CD4-positive, CD25-positive, alpha-beta regulatory T cell (primary cell): ENCODE measurements at places on chromosomes 5 and 9.

DNA sequence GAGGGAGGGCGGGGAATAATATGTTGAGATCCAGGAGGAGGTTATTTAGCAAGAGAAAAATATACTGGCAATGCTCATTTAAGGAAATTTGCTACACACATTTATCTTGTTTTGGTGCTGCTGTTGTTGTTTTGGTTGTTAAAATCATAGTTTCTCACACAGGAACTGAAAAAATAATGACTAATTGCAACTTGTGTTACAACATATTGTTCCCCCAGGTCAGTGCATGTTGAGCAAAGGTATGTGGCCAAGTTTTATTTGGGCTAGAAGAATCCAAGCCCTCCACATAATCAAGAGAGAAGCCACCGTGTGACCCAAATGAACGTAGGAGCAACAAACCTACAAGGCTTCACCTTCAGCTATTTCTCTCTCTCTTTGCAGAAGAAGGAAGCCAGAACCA lies 220.3 kb upstream of the DAPK1 start:
- DNase-seq: no peak

- no peak for DNase-seq
Observed at GRCh38 chr5:99068944-99069650, 140.3 kb upstream of the CHD1 start.

DNA sequence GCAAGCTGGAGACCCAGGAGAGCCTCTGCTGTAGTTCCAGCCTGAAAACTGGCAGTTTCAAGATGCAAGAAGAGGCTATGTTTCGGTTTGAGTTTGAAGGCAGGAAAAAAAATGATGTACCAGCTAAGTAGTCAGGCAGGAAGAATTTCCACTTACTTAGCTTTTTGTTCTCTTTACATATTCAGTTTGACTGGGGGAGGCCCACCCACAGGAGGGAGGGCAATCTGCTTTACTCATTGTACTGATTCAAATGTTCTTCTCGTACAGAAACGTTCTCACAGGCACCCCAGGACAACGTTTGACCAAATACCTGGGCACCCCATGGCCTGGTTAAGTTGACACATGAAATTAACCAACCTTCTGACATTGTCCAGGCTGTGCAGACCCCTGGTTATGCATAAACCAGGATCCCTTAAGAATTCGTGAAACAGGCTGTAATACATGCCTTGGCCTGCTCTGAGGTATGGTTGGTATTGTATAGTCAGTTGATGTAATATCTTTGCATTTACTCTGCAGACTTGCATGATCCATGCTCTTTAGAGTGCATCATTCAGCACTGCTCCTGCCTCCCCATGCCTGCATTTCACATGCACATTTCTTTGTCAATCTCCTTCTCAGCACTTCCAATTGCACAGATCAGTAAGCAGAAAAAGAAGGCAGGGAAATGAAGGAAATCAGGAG lies 687.1 kb downstream of the TAF11L14 start:
- DNase-seq: no peak

DNA sequence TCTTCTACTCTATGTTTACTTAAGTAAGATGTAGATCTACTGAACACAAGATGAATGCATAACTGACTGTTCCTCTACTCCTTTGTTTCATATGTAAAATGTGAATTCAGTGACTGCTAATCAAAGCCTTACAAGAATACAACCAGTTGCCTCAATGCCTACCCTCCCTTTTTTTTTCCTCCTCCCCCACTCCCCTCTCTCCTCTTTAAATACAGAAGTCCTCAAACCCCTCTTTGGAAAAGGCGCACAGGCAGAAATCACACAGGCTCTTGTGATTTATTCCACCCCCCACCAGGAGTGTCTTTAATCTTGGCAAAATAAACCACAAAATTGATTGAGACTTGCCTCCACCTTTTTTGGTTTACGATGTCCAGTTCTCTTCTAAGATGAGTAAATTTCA lies 398.5 kb downstream of the DMAC1 start:
- DNase-seq: no peak

DNA sequence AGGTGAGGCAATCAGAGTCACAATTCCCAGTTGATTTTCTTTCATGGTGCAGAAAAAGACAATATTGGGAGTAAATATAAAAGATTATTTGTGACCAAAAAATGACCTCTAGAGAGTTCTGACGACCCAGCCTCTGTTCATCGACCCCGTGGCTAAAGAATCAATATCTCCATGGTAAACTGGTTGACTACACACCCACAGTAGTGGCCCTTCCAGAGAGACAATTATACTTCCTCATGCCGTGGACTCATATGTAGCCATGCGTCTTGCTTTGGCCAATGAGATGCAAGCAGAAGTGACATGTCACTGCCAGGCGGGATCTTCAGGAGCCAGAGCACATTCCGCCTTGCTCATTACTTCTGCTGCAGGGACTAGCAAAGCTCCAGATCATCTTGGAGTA lies 163.3 kb upstream of the RAD23B start:
- no peak for DNase-seq

GRCh38 chr5:170132269-170132975 lies 26.7 kb downstream of the FOXI1 start:
- DNase-seq: no peak

- DNase-seq: peak; percentile 73
Observed at GRCh38 chr5:149959406-149960236, 937 bp upstream of the SLC26A2 start.

- no peak for DNase-seq
Observed at GRCh38 chr5:89028595-89029285, 145.8 kb upstream of the MEF2C start.

- peak; percentile 20 for DNase-seq
Observed at GRCh38 chr5:35938568-35939227, at the start of gene CAPSL. Gene CAPSL (minus strand): TSS chr5:35938622. CDS start chr5:35921120, 17,502 bp downstream.

DNA sequence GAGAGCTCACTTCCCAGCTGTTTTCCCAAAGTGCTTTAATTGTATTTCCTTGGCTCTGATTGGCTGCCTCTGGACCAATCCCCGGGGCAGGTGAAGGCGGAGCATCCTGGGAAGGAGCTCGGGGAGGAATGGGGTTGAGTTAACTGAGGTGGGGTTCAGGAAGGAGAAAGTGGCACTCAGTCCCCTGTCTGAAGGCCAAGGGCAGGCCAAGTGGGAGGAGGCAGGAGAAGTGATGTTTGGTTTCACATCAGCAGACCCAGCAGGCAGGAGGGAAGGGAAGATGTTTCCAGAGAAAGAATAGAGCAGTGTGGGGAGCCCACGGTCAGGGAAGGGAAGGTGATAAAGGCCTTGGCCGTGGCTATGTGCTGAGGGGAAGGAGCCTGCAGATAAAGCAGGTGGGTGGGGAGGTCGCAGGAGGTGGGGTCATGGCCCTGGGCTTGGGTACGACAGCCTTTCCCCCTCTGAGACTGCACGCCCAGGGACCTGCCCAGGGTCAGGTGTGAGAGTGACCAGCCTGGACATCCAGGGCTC lies 3.1 kb downstream of the TSPAN17 start:
- no peak for DNase-seq

- DNase-seq: no peak
Observed at GRCh38 chr5:72487177-72487576, 20.0 kb downstream of the ZNF366 start.

- DNase-seq: no peak
Observed at GRCh38 chr5:133847886-133848285, 120.5 kb downstream of the C5orf15 start.
